ENCODE measurements at places on chromosomes 3 and 15.

DNA sequence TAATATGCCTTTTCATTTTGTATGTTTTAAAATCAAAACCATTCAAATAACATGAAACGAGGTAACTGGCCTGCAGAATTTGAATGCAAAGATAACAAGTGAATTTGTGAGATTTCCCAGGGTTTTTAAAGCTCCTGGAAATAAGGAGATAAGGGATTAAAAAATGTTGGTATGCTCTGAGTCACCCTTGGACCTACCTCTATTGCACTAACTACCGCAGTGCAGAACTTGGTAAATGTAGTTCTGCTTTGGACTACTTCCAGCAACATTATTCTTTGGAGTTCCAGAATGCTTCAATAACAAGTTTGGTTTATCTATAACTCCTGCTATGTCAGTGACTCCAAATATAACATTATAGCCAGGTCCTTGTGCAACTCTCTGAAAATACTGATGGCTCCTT is 201.7 kb downstream of the GAP43 start:
- DNase-seq, result no peak

- no peak for DNase-seq
These were observed 67.0 kb upstream of the TNFAIP8L3 start for GRCh38 chr15:51161491-51162220.

GRCh38 chr3:5138214-5138981 is 16.3 kb downstream of the ARL8B start:
- no peak for DNase-seq

DNA sequence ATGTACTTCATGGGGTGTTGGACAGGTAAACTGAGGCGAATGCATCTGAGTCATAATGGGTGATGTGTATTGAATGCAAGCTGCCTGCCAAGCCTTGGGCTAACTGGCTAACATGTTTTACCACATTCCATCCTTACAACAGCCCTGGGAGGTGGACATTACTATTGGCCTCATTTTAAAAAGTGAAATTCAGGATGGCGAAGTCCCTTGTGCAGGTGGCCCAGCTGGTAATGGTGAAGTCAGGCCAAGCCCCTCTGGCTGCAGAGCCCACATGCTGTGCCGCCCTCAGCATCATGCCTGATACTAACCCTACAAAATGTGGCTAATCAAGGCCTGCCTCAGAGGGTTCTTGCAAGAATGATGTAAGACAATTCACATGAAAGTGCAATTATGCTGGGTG is 60.0 kb upstream of the CHD2 start:
- DNase-seq, result no peak

DNA sequence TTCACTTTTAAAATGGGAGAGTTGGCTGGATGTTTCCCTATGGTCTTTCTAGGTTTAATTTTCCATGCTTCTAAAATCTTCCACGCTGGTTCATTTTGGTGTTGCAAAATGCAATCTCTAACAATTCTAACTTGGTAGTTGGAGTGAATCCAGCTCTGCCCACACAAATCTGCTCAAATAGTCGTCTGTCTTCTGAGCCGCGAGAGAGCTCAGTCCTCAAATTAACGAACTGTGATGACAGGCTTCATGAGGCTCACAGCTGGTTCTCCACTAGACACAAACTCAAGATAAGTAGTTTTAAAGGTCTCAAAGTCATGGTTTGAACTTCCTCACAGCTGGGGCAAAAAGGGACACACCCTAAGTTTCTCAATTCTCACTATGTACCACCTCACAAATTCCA is 178.6 kb upstream of the LYSMD4 start:
- DNase-seq, result no peak

Measured in WTC11 (cell line).